ENCODE measurements at places on chromosomes 13 and 19.

GRCh38 chr19:32223106-32223505 is 122.3 kb upstream of the ZNF507 start:
- DNase-seq, result no peak

- no peak for DNase-seq
These were observed 9.9 kb downstream of the ZNF611 start for GRCh38 chr19:52724701-52725514.

GRCh38 chr13:44523146-44524015 is 52.7 kb downstream of the TSC22D1 start:
- DNase-seq, result no peak

DNA sequence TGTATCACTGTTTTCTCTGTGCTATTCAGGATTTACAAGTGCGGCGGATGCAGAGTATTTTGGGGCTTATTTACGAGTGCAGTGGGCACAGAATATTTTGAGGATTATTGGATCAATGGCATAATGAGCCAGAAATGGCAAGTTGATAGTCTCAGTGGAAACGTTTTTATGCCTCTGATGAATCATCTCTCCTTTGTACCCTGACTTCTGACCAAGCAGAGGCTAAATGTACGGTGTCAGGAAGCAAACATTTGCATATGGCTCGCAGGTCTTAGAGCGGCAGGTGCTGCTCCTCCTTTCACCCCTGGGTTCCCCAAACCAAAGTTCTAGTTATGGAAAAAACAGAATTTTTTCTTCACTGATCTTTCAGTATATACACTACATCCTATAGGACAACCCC is 94.5 kb downstream of the LIG4 start:
- DNase-seq, result no peak

GRCh38 chr19:46407856-46408663 is 5.3 kb downstream of the CCDC8 start:
- DNase-seq, result no peak

All from NCI-H1092 treated with DMSO at 0.1 percent for 48 hours (cell line).